ENCODE measurements at places on chromosomes 7 and 10. TPM values are rescaled to one million over a fixed set of nuclear protein-coding genes. Genes with fewer than 3 reads are reported as not detected.

Gene TMEM176B
- 7.7 TPM for total RNA-seq

Gene FKBP9
- 153 TPM for total RNA-seq

Gene SBDS
- 172 TPM for total RNA-seq

Gene MSMB
- total RNA-seq, result not detected

Gene GRB10
- 13.0 TPM for total RNA-seq

Gene AKR1C2
- 10.9 TPM for total RNA-seq

Gene CADPS2
- 11.3 TPM for total RNA-seq

Gene ZWINT
- total RNA-seq, result 18.4 TPM

All from muscle of leg (tissue), 16 donors.